Erythroblast (primary cell): ENCODE measurements at places on chromosomes 3 and 15.

- no peak for DNase-seq
Observed at GRCh38 chr3:182241196-182241765, 529.6 kb downstream of the SOX2 start.

DNA sequence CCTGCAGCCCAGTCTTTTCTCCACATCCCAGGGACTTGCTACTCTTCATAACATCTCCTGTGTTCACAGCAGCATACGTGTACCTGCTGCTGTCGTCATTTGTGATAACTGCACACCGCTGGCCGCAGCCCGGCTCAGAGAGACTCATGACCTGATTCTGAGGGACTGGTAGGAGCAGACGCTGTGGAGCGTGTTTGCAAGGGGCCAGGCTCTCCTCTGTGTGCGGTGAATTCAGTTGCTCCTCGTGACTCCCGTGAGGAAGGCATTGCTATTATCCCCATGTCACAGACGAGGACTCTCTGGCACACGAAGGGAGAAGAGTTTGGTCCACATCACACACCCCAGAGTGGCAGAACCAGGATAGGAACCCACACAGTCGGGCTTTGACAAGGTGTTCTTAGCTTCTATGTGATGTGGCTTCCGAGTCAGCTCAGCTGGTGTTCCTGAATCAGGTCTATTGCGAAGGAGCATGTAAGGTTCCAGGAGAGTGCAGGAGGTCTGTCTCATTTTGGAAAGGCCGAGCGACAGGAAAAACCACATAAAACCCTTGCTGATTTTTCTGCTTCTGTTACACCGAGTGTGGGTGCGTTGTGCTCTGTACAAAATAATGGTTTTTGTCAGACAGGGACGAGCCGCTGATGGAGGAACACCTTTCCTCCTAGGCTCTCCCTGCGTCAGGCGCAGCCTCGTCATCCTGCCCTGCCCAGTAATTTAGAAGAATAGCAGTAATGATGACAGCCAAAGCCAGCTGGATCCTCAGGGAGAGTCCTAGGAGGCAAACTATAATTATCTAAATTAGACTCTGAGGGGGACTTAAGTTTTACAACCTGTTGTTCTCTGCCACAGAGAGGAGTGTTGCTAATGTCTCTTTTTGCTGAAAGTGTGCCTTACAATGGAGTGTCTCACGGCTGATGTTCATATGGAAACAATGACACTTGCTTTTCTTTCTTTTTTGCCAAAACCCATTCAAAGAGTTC, 157.5 kb upstream of the RGMA start:
- DNase-seq = no peak

DNA sequence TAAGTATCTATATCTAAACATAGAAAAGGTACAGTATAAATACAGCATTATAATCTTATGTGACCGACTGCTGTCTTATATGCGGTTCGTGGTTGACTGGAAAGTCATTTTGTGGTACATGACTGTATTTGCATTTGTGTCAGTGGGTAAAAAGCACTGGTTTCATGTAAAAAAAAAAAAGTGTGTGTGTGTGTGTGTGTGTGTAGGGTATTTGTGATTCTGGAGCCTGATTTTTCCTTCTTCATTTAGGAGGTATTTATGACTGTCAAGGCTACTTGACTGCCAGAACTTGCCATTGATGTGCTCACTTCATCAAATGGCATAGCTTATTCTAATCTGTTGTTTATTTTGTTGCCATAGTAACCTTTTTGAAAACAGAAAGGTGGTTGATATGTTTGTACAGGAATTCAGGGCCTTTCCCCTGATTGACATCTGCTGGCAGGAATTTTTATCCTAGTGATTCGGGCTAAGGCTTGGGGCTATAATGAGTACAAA, 63.2 kb downstream of the AKAP13 start:
- DNase-seq = no peak

- no peak for DNase-seq
Observed at GRCh38 chr3:193096076-193096475, 144.9 kb upstream of the PLAAT1 start.

DNA sequence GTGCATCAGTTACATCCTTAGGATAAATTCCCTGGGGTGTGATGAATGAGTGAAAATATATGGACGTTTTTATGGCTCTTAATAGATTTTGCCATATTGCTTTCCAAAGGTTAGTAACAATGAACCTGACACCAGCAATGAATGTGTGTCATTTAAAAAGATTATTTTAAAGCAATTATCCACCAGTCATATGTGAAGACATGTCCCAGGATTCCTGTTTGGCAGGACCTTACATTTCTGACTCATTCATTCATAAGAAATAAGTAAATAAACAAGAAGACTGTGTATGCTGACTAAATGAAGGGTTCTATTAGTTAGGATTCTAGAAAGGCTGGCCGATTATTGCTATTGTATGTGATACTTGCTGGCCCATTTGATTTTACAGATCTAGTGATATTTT, 201.5 kb downstream of the SOX2 start:
- no peak for DNase-seq

- DNase-seq = peak; percentile 45
Observed at GRCh38 chr15:41493205-41493901, at the start of gene ITPKA. Gene ITPKA, plus strand, starts transcription at chr15:41493874. Its CDS starts 54 bp downstream, at chr15:41493928.
